GM06990 (cell line): ENCODE measurements at places on chromosomes 12 and 14.

DNA sequence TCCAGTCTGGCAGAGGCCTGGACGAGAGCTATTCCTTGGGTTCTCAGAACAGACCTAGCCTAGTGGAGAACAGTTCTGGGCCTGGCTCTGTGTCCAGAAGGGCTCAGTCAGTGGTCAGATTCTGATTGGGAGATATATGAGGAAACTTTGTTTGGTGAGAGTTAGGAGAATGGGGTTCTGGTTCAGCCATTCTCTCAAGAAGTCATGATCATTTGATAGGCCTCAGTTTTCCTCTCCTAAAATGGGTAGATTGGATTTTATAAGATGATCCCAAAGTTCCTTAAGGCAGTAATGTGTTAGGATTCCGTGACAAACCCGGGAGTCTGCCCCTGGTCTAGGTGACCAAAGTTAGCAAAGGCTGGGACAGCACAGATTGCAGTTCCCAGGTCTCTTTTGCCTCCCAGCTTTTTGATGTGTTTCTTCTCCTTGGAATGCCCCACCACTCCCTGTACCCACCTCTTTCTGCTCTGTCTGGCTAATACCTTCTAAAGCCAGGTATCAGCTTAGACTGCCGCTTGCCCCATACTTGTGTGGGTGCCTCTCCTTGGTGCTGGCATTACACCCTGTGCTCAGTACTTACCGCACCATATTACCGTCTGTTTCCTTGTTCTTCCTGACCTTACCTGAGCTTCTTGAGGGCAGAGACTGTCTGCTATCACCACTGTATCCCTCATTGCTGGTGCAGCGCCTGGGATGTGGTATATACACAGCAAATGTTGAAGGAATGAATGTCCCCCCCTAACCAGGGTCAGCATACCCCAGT is 25.5 kb downstream of the SUSD6 start:
- no peak for DNase-seq

DNA sequence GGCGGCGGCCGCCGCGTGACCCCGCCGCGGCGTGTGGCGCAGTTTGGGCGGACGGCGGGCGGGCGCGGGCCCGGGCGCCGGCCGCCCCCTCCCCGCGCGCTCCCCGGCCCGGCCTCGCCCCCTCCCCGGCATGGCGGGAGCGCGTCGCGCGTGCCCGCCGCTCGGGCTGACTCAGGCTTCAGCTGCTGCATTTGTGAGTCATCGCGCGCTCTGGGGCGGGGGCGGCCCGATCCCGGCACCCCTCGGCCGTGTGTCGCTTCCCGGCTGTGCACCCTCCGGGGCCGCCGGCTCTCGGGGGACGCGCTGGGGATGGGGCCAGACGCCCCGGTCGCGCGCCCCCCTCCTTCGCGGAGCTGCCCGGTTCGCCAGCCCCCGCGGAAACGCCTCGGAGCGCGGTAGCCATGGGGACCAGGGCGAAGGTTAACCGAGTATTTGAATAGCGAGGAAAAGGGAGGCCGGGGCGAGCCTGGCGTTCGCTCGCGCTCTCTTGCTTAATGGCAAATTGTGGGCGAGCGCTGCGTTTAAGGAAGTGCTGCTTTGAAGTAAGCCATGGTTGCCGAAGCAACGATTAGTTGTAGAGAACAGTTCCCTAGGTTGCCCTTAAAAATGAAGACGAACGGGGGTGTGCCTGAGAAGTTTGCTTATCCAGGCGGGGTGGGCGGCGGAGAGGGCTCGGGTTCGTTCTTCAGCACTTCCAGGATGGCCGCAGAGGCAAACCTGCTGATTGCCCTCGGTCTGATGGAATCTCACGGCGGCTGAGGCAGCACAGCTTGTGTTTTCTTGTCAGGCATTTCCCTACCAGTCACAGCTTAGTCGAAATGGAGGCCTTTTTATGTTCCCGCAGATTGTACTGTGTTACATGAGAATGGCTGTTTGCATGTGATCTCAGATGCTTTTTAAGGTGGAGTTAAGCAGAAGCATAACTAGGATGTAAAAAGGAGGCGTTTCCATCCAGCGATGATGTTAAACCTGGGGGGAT is 896 bp downstream of the EIF5 start:
- DNase-seq = peak; percentile 75

DNA sequence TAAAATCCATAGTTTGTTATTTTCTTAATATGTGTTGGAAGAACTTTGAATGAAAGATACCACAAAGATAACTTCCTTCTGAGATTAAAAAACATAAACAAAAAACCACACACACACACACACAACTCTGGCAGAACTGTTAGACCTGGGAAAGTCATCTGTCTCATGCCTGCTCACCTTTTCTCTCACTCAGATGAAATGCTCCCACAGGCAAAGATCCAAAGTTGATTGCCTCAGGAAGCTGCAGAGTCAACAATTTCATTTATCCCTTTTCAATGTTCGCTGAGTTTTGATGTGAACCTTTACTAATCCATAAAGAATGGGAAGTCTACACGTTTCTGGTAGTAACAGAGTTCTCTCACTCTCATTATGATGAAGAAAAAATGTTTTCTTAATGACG is 112.0 kb downstream of the DENND5B start:
- no peak for DNase-seq

- no peak for DNase-seq
Observed at GRCh38 chr14:76256545-76256944, 104.8 kb downstream of the GPATCH2L start.

DNA sequence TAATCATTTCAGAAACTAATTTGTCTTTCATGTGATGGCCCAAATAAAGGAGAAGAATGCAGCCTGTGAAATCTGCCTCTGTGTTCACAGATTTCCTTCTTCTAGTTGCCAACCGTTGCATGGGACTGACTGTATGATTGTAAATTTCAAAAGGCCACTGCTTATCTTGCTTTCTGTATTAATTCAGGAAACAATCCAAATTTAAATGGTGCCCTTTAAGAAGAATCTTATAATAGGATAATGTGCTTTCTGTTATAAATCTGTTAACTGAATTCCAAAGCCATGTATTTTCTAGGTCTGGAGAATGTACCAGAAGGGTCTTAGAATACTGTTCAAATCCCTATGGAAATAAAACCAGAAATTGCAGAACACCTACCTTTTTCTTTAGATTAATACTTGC is 58.6 kb upstream of the ATP2A2 start:
- no peak for DNase-seq

DNA sequence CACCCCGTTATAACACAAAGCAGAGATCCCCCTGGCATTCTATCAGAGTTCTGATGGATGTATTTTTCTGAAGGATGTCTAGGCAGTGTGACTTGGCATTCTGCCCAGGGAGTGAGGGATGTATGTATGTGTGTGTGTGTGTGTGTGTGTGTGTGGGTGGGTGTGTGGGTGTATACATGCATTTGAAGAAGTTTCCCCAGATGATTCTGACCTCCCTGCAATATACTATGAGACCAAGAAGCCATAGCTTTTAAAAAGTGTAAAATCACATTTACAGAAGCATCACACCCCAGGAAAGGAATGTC is 59.7 kb upstream of the NAP1L1 start:
- DNase-seq = no peak

- no peak for DNase-seq
Observed at GRCh38 chr12:117963836-117964235, 5.0 kb downstream of the KSR2 start.

DNA sequence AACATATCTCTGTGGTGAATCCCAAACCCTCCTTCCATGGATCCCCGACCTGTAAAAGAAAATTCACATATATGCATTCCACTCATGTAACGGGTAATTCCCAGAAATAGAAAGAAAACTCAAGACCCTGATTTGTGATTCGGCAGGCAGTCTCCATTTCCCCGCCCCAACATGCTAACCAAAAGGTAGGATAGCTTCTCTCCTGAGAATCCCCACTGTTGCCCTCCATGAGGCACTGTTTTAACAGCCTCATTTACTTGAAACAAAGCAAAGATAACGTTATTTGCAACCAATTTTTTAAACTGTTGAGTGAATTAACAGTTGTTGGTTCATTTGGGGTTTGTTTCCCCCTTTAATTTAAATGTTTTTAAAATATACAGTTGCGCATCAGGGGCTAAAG is 774 bp upstream of the SLC2A13 start:
- no peak for DNase-seq

DNA sequence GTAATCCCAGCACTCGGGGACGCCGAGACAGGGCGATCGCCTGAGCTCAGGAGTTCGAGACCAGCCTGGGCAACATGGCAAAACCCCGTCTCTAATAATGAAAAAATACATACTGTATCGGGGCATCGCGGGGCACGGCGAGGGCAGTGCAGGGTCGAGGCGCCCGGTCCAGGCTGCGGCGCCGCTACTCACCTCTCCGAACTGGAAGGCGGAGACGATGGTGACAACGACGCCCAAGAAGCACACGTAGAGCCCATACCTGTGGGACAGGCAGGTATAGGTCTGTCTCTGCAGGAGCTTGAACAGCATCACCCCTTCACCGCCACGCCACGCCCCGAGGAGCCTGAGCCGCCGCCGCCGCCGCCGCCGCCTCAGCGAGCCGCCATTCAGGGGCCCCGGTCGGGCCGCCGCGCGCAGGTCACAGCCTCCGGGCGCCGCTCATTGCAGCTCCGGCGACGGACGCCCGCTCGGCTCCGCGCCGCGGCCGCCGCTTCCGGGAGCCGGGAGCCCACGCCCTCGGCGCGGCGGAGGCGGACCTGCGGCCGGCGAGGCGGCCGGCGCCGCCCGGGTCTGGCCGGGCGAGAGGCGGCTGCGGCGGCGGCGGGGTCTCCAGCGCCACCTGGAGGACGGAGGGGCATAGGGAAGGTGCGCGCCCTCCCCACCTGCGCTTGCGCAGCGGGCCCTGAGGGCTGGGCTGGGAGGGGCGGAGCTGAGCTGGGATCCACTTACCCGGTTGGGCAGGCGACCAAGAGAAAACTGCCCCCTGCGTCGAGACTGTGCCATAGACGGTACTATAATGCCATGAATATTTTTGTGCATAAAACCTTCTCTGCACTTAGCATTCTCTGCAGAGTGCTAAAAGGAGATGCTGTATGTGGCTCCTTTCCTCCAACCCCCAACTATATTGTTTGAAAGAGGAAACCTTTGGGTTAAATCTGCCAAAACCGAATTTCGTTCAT is at the start of gene GNPTAB:
Gene GNPTAB (minus strand): TSS at position 593 of the 959 bp plus-strand sequence. CDS start 284 bp downstream, at position 309.
- DNase-seq = peak; percentile 93

- no peak for DNase-seq
Observed at GRCh38 chr14:77265187-77265515, 5.9 kb downstream of the NGB start.

DNA sequence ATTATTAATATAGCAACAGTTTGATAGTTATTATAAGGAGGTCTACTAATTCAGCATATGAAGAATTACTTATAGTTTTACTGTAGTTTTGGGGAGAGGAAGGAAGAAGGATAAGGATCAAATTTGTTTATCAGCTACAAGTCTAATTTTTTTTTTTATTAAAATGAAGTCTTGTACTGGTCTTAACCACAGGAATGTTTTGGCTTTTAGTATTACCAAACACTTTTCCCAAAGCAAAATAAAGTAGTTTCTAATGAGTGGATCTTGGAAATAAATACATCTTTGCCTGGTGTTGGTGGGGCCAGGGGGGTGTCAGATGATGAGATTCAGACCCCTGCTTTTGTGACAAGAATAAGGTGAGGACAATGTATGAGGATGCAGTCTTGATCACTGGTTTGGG is 57.2 kb upstream of the ZDHHC17 start:
- DNase-seq = no peak

GRCh38 chr14:61584331-61584741 is 111.0 kb upstream of the HIF1A start:
- DNase-seq = no peak

DNA sequence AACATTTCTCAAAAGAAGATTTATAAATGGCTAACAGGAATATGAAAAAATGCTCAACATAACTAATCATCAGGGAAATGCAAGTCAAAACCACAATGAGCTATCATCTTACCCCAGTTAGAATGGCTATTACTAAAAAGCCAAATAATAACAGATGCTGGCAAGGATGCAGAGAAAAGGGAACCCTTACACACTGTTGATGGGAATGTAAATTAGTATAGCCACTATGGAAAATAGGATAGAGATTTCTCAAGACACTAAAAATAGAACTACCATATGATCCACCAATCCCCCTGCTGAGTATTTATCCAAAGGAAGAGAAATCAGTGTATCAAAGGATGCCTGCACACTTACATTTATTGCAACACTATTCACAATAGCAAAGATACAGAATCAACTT is 58.3 kb downstream of the GUCY2C start:
- no peak for DNase-seq

DNA sequence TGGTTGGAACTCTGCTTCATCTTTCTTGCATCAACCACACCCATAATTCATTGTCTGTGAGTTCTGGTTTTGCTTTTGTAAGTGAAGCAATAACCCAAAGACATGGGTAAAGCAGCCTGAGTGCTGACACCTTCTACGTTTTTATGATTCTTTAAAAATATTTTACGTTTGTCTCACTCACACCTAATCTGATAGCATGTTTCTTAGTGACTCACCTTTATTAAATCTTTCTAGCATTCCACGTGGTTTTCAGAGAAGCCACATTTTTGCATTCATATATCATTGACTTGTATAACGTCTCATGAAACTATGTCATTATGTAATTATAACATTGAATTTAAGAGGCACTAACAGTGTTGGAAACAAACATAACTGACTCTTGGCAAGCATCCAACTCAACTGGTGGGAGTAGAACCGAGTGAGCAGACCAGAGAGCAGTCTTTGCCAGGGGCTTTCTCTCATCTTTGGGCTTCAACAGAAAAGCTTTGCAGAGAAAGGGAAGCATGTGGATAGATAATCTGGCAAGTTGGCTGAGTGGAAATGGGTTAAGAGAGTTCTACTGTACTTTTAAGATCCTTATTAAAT is 118.8 kb downstream of the TPH2 start:
- no peak for DNase-seq
